CD4-positive, alpha-beta T cell treated with Interleukin-2 at 100 ng/mL for 4 hours (primary cell): ENCODE measurements at places on chromosomes 12 and 14.

DNA sequence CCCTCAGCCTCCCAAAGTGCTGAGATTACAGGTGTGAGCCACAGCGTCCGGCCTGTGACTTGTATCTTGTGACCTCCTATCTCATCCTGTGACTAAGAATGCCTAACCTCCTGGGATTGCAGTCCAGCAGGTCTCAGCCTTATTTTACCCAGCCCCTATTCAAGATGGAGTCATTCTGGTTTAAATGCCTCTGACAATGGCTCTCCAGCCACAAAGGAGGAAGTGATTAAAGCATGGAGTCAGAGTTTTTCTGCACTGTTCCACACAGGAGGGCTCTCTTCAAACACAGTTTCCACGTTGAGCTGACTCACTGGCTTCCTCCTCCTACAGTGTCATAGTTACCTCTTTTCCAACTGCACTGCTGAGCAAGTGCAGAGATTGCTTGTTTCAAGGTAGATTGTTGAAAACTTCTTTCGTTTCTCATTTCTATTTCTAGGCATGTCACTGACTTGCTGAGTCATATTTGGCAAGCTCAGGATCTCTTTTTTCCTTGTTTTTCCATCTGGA, 383.8 kb downstream of the PCNX1 start:
- DNase-seq, result peak; percentile 30

- DNase-seq, result no peak
Observed at GRCh38 chr12:2912216-2912575, 21.5 kb downstream of the TULP3 start.

DNA sequence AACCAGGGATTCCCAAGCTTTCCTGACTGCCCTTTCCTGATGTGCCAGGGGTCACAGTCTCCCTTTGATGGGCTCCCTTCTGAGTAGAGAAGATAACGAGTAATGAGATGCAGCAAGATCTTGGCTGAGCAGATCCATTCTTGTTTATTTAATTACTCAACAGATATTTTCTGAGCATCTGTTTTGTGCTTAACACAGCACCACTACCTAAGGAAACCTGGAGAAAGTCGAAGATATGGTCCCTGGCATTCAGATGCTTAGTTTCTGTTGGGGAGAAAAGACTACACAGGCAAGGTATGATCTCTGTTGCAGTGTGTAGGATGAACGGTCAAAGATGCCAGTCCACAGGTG, 3.9 kb downstream of the AJUBA start:
- no peak for DNase-seq

GRCh38 chr12:50927356-50927755, 25.0 kb upstream of the HIGD1C start:
- DNase-seq, result no peak

GRCh38 chr12:34033628-34034296, 11.5 kb downstream of the ALG10 start:
- peak; percentile 45 for DNase-seq

GRCh38 chr14:63438065-63438757, 105.0 kb downstream of the PPP2R5E start:
- peak; percentile 35 for DNase-seq

DNA sequence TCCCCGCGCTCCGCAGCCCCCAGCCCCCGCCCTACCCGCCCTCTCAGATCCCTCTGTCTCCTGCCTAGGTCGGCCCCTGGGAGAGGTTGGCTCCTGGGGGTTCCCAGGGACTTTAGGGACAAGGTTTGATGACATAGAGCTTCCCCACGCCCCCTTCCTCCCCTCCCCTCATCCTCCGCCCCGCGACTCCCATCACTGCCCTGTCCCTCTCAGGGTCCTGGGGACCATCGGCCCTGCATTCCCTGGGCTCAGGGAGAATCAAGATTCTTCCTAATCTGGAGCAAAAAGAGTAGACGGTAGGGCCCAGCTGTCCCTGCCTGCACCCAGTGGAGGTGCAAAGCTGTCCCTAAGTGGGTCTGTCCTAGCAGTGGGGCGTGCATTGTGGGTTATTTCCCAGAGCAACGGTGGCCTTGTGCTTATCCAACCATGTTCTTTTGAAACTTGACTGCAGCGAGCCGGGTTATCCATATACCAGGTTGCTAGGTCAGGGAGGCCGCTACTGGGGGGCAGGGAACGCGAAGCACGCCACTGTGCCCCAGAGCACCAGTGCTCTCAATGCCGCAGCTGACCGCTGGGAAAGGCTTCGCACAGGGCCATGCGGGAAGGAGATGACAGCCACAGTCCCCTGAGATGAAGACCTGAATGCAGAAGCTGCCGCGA, 124.4 kb upstream of the PRMT8 start:
- DNase-seq, result no peak

GRCh38 chr14:69242311-69243224, 17.4 kb upstream of the GALNT16 start:
- DNase-seq, result peak; percentile 63

- no peak for DNase-seq
Observed at GRCh38 chr12:66030217-66030781, 100.3 kb downstream of the LLPH start.

GRCh38 chr14:41072776-41073175, 533.9 kb upstream of the LRFN5 start:
- no peak for DNase-seq

DNA sequence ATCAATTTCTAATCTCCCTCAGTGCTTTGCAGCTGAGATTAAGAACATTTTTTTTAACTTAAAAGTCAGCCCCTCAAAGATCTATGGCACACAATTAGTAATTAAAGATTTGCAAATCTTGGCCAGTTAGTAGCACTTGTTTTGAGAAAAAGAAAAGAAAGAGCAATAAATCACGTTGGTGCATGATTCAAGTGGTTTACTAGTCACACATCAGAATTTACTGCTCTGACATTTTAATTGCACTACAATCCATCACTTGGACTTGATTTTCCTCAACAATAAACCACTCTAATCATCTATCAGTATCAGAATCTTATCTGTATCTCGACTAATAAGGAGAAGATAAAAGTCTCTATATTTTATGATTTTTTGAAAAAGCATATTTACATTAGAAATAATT, 154.3 kb downstream of the HELB start:
- no peak for DNase-seq

DNA sequence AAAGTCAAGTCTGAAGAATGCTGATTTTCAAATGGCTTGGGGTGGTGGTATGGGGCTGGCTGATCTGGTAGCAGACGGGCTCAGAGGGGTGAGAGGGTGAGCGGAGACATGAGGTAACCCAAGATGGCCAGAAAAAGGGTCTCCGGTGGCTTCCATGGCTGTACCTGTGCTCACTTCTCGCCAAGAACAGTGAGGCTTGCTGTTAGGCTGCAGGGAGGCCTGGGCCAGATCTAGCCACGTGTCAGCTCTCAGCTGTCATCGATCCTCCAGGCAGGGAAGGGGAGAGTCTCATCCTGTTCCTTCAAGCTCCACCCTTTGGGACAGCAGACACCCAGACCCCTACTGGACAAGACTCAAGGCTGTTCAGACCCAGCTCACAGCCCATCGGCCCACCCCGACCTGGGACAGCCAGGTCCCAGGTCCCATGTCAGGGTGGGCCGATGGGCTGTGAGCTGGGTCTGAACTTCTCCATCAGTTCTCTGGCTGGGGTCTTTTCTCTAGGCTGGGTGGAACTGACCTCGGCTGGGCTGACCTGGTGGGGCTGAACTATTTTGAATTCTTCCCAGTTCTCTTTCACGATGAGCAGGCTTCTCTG, 9.0 kb downstream of the LRTM2 start:
- DNase-seq, result no peak

- no peak for DNase-seq
Observed at GRCh38 chr14:53921027-53921426, 35.6 kb downstream of the BMP4 start.

DNA sequence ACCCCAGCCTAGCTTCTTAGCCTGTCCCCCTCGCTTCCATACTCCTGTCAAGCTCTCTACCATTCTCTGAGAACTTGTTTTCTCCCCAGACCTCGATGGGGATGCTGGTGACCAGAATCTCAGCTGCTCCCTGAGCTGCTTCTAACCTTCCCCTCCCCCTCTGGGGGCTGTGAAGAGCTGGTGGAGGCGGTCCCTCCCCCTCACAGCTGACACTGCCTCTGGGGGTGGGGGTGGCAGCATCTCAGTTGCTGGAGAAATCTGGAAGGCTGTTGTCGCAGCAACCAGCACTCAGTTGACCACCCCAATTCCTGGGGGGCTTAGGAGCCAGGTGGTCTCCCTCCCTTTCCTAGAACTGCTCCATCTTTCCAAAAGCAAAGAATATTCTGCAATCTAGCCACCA, 4.7 kb downstream of the PPP1R1A start:
- DNase-seq, result no peak

GRCh38 chr12:57496822-57497221, 9.0 kb downstream of the MARS1 start:
- no peak for DNase-seq

DNA sequence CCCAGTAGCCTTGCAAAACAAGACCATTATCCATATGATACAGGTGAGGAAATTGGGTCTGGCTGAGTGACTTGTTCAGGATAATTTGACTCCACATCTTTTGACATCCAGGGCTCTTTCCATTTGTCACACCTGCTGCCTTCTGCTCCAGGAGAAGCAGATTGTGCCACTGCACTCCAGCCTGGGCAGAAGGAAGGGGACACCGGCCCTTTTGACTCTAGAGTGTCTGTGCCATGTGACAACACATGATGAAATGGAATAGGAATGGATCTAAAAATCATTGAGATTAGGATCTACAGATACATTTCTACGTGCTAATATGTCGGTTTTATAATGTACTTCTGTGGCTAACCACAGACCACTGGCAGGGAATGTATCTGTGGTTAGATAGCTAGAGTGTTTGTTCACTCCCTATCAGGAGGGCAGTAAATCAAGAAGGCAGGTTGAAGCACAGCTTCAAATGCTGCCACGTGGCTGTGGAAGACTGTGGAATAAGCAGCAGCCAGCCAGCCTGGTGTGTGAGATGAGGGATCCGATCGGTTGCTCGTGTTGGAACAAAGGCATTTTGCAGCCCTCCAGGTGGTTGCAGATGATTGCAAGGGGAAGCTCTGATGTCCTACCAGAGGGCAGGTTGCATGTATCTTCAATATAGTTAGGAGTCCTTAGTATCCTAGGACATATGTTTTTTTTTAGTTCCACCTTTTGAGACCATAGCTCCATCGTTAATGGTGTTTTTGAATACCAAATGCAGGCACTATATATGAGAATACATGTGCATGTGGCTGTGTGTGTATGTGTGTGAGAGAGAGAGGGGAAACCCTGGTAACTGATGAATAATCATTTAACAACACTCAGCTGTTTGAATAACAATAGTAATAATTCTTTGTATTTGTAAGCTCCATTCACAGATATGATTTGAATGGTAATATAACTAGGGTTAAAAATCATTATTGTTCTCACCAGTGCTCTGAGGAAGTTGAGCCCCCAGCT, 28.6 kb downstream of the EML1 start:
- peak; percentile 10 for DNase-seq

- DNase-seq, result no peak
Observed at GRCh38 chr14:99515301-99516155, 34.3 kb downstream of the CCNK start.

DNA sequence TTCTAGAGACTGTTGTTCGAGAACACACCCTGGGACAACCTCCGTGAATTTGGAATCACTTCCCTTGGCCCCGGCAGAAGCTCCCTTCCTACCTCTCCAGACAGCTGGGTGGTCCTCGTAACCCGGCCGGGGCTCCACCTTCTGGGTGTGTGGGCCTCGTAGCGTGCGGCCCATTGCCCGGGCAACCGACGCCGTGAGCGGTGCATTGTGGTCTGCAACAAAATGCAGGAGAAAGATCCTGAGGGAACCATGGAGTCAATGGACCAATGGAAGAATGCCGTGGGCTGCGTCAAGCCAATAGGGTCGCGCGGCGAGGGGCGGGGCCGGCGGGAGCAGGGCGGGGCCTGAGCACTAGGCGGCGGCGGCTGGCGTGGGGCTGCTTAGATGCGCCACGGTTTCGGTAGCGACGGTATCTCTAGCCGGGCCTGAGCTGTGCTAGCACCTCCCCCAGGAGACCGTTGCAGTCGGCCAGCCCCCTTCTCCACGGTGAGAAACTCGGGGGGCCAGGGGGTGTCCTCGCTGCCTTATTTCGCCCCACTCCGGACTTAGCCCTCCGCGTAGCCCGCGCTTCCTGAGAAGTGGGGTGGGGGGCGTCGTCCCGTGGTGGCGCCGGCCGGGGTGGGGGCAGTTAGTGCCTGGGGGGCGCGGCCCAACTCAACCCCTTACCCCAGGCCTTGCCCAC, at the start of gene DYNLL1:
TSS of gene DYNLL1 (plus strand) at position 383 of the 682 bp plus-strand sequence. CDS start 309 bp downstream, outside the sequence.
- DNase-seq, result peak; percentile 98

GRCh38 chr12:91523831-91524230, 341.2 kb upstream of the DCN start:
- no peak for DNase-seq

GRCh38 chr12:123748661-123749060, 13.4 kb upstream of the DNAH10 start:
- DNase-seq, result no peak

DNA sequence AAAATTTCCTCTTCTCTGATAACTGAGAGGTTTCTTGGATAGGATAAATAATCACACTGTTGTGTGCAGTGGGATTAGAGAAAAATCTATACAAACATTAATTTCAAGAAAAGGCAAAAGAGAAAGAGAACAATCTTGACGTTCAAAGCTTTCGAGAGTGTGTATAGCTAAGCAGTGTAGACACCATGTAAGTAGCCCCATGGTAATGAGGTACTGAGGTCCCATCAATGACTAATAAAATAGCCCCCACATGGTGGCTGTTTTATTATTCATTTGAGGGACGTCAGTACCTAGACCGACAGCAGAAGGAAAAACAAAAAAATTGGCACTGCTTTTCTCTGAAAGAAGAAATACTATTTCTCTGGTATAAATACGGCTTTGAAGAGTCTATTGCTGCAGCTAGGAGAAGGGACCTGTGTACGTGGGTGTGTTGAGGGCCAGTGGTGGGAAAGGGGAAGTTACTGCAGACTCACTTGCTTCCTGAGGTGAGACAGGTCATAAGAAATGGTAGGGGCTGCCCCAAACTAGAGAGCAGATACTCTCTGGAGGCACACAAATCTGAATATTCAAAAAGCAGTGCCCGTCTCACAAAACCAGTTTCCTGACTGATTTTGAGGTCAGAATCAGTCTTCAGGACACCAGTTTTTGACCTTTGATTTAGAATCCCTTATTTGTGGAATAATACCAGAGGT, 339.8 kb downstream of the EMP1 start:
- no peak for DNase-seq

DNA sequence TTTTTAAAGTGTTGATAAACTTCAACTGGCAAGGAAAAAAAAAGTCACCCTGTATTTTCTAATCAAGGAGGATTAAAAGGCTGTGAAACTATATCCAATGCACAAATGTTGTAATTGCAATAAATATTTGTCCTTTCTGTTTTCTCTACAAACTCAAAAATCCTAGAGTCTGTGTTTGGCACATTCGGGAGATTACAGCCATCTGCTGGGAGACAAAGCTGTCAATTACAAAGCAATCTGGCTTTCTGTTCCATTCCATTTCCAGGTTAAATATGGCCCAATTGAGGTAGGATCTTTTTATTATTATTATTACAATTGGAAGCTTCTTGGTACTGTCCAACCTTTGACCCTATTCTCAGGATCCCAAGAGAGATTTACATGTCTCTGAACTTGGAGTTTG, 295.9 kb downstream of the DIO2 start:
- no peak for DNase-seq
